ENCODE measurements at places on chromosomes 5 and 9. TPM values are rescaled to one million over a fixed set of nuclear protein-coding genes. Genes with fewer than 3 reads are reported as not detected.

Gene FGF1
- total RNA-seq: 0.29 TPM

Gene PCDHGC5
- 1.5 TPM for total RNA-seq

Gene PCSK5
- 19.0 TPM for total RNA-seq

Gene RHOBTB3
- 36.3 TPM for total RNA-seq
